MCF 10A (cell line): ENCODE measurements at places on chromosomes 7 and 10.

DNA sequence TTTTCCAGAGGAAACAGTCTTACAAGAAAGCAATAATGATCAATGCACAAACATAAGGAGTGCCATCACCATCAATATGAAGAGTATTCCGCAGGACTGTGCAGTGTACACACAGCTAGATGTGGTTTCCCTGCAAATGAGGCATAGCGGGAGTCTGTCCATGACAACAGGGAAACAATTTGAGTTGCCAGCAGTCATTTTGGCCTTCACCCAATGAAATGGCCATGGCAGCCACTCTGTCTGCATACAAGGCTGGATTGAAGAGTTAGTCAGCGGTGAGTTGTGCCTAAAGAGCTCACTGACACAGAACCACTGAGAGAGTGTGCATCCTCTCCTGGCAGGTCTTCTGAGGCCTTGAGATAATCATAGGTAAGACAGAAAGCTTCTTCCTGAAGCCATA lies 303.3 kb downstream of the IPMK start:
- DNase-seq = peak; percentile 46

- no peak for DNase-seq
These were observed 23.8 kb downstream of the SEMA3C start for GRCh38 chr7:80895056-80895455.

- no peak for DNase-seq
These were observed 618 bp upstream of the RELN start for GRCh38 chr7:103989785-103990767.

GRCh38 chr10:119268871-119269506 lies 61.6 kb downstream of the GRK5 start:
- DNase-seq = no peak

DNA sequence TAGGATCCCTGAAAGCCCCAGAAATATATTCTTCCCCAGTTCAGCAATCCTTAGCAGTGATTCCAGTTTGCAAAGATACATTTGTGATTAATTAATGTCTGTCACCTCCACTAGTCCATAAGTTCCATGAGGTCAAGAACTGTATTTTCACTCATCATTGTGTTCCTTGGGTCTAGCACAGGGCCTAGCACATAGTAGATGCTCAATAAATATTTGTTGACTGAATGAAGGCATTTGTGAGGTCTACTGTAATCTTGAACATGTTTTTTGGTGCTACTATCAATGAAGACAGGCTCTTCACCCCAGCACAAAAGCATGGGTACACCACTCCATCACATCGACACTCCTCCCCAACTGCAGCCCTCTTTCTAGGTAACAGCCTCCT lies 30.8 kb upstream of the PAX2 start:
- DNase-seq = no peak

- DNase-seq = no peak
These were observed 130.3 kb downstream of the SDK1 start for GRCh38 chr7:3431306-3431705.

DNA sequence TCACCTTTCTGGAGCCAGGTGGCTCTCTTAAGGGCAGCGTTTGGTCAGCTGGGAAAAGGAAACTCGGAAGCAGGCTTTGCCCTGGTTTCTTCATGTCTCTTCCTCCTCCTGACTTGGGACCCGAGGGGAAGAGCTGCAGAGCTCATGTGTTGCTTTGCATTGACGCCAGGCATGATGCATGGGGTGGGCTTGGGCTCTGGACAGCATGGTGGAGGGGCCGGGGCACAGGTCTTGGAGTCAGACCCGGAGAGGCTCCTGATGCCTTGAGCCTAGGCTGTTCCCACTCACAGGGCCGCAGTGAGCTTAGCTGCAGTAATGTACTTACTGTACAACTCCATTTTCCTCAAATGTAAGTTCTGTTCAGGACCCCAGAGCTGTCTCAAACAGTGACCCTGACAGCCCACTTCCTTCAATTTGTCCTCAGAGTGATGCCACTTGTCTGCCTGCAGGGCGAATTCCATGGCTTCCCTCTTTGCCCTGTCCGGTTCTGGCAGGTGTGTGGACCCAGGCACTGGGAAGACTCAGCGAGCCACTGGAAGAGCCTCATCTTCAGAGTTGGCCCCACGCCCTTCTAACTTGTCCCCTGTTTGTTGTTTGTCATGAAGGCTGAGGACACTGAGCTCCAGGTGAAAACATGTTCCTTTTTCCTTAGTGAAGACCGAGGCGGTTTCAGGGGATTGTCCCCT lies 50.2 kb downstream of the ZNF467 start:
- no peak for DNase-seq

DNA sequence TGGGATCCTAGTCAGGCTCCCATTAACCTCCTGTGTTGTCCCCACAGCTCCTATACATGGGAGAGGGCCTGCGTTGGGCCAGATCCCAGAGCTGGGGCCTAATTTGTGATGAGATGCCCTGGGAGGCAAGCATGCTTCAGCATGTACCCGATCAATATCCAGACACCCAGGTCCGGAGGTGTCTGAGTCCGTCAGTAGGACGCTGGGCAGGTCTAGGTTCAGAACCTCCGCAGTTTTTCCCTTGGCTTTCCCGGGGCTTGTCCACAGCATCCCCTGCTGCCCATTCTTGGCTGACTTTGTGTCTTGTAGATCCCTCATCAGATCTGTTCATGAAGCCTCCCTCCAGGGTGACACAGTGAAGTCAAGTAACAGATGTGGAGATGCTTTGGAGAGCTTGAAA lies 32.7 kb upstream of the RBAK start:
- DNase-seq = no peak

- no peak for DNase-seq
These were observed 527.8 kb downstream of the MDFIC start for GRCh38 chr7:115449689-115450088.

DNA sequence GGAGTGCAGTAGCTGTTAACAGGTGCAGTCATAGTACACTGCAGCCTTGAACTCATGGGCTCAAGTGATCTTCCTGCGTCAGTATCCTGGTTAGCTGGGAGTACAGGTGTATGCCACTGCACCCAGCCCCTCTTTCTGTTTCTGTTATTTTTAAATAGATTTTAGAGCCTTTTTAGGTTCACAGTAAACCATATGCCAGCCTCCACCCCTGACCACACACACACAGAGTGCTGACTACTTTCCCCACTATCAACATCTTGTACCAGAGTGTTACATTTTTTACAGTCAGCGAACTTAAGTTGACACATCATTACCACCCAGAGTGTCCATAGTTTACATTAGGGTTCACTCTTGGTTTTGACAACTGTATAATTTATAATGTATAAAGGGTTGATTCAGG lies 32.1 kb downstream of the MARCHF5 start:
- DNase-seq = no peak

DNA sequence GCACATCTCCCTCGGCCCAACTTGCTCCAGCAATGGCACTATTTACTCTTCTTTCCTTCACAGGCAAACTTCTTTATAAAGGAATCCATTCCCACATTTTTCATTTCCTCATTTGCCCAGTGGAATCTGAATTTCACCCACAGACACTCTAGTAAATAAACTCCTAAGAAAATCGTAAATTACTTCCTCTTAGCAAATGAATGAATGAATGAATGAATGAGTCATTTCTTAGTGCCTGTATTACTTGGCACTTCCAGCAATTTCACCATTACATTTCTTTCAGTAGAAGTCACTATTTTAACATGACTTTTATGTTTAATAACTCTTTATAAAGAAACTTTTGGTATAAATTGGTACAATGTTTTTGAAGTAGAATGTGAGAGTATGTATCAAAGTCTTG lies 55.7 kb downstream of the DDC start:
- DNase-seq = no peak
